ENCODE measurements at places on chromosomes 5 and 9.

- no peak for DNase-seq
Measured at GRCh38 chr9:88995627-88996026, 4.4 kb downstream of the S1PR3 start.

DNA sequence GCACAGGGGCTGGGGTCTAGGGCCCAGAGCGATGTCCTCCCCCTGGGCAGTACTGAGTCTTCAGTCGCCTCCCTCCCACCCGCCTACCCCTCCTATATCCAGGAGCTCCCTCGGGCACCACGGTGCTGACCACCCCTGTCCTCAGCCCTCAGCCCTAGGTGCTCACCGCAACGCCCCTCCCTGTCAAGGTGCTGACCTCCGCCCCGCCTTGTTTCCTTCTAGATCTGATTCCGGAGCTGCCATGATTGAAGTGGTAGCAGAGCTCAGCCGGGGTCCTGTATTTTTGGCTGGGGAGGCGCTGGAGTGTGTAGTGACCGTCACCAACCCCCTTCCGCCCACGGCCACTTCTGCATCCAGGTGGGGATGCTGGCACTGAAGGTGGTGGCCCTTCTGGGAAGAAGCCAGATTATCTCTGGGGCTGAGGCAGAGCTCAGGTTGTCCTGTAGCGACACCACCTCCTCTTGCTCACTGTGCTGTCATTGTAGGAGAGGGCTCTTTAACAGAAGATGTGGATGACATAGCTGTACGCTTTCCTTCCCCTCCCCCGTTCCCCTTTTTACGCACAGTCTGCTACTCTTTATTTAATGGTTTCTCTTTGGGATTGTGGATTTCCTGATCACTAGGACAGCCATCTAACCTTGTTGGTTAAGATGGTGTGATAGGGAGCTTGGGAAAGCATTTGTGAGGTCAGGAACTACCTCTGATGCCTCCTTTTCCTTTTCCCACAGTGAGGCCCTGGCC lies 598 bp downstream of the RGP1 start:
- peak; percentile 19 for DNase-seq

- no peak for DNase-seq
Measured at GRCh38 chr5:128349044-128349858, 188.8 kb downstream of the FBN2 start.

- DNase-seq = no peak
Measured at GRCh38 chr5:172235132-172235780, 41.3 kb downstream of the EFCAB9 start.

- DNase-seq = peak; percentile 85
Measured at GRCh38 chr5:56669534-56670483, 145.5 kb upstream of the MAP3K1 start.

DNA sequence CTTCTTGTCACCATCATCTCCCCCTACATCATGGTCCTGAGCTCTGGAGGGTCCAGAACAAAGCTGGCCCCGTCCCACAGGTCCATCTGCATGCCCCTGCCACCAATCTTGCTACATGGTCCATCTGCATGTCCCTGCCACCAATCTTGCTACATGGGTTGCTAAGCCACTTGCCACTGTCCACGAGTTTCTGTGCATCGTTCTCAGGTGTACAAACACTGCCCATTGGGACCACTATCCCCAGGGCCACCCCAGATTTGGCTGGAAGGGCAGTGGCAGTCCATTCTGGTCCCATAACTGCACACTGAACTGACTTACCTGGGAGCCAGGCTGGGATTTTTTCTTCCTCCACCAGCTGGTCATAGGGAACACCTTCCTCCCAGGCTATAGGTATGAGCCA lies 8.0 kb upstream of the LAMC3 start:
- no peak for DNase-seq

DNA sequence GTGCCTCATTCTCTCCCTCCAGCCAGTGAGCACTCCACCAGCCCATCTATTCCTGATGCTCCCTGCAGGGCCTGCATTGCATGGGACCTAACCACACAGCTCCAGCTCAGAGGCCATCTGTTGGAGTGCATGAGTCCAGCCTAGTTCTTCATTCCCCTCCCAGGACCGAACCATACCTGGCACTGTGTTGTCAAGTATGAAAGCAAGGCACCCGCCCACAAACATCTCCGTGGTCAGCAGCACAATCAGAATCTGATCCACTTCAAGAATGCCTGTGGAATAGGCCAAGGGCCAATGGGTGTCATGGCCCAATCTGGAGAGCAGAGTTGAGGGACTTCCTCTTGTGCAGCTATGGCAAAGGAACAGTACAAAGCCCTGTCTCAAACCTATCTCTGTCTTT lies 5.9 kb downstream of the SLC23A1 start:
- no peak for DNase-seq

- DNase-seq = no peak
Measured at GRCh38 chr5:16983022-16983639, 47.0 kb upstream of the MYO10 start.

GRCh38 chr9:102514541-102514940 lies 480.6 kb upstream of the CYLC2 start:
- DNase-seq = no peak

GRCh38 chr9:126025991-126026390 lies 278.8 kb downstream of the PBX3 start:
- DNase-seq = no peak

DNA sequence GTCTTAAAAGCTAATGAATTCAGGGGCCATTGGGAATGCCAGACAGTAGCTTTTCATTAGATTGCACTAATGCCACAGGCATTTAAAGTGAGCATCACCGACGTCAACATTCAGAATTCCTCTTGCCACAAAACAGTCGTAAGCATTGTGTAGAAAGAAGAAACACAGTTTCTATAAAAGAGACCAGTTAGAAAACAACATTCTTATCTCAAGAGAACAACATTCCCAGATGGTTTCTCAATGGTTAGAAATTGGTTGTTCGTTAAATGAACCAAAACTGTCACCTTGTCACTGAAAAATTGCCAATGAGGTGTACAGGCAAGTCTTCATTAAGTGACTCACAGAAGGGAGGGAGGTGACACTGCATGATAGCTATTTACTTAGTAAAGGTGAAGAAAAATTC lies 401.6 kb upstream of the PRR16 start:
- DNase-seq = no peak

- DNase-seq = no peak
Measured at GRCh38 chr9:89116064-89116804, 62.4 kb downstream of the SHC3 start.

DNA sequence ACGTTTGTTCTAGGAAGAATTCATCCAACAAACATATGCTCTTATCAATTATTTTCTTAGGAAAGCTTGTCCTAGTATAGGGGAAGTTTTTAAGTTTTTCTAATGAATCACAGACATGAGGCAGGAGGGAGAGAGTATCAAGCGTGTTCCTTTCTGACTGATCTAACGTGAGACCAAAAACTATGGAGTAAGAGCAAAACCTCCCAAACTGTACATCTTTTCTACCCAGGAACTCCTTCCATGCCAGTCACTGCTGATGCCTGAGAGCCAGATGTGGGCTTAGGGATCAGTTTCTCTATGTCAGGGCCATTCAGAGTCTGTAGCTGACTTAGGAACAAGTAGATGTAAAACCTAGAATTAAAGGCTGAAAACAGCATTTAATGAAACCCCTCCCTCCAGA lies 51.7 kb upstream of the NFIB start:
- DNase-seq = no peak

DNA sequence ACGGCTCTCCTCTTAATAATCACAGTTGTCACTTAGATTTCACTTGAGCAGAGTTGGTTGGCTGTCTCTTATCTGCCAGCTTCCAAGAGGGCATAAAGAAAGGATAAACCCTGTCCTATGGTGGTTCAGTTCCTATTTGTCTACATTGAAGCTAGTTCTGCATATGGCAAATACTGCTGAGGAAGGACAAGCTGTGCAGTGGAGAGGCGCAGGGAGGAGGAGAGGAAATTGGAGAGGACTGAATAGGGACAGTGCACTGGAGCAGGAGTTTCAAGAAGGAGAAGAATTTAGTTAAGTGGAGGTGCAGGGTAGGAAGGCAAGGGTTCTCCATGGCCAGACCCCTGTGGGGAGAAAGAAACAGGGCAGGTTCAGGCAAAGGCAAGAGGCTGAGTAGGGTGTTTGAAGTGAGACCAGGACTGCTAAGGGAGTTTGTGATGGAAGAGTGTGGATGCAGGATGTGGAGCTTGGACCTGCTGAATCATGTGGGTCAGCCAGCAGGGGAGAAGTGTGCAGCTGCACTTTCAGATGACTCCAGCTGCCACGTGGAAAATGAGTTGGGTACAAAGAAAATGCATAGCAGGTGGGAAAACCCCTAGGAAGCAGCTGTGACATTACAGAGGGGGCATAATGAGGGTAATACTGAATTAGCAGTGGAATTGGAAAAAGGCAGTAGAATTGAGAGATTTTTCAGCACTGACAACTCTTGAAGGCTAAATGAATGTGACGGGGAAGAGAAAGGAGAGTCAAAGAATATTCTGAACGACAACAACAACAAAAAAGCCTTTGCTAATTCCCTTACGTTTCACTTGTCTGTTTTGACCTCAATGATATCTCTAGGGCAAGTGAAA lies 66.8 kb downstream of the MAMDC2 start:
- DNase-seq = no peak

- no peak for DNase-seq
Measured at GRCh38 chr9:90890146-90890810, 88.7 kb downstream of the SYK start.

- no peak for DNase-seq
Measured at GRCh38 chr5:128287740-128288139, 204.2 kb downstream of the SLC12A2 start.

GRCh38 chr9:119675951-119676350 lies 306.7 kb upstream of the BRINP1 start:
- no peak for DNase-seq

GRCh38 chr9:34375901-34376595 lies 650 bp downstream of the MYORG start:
- peak; percentile 74 for DNase-seq

GRCh38 chr5:76556511-76557221 lies 66.5 kb downstream of the F2RL2 start:
- DNase-seq = no peak

DNA sequence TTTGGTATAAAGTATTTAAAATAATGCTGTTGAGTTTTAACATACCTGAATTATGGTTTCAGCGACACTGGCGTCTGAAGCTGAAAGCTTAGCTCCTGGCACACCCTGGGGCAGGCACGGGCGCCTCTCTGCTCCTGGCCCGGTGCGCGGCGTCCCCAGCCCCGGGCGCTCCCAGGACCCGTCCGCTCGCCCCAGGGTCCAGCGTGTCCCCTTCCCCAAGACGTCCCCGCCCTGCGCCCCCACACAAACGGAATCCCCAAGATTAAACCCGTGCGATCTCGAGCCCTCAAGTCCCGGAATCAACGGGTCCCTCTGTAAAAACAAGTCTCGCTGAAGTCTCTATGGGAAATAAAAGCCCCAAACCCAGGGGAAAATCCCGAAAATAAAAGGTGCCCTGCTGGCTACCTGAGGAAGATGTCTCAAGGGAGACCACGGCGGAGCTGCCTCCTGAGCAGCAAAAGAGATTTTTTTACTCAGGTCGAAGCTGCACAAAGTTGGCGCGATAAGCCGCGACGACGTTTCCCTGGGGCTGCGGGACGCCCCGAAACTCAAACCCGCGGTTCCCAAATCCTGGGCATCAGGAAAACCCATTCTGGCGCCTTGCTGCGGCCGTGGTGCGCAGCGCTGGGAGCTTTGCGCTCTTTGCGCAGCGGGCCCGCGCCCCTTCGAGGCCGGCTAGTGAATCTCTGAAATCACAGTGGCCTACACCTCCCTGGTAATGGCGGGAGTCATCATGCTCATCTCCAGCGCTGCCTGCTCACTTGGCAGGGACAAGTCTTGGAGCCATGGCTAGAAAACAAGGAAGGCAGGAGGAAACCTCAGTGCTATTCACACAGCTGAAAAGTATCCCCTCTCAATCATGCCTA lies 6.3 kb upstream of the IFNA8 start:
- no peak for DNase-seq

GRCh38 chr5:172478256-172478655 lies 23.9 kb upstream of the SH3PXD2B start:
- DNase-seq = no peak

DNA sequence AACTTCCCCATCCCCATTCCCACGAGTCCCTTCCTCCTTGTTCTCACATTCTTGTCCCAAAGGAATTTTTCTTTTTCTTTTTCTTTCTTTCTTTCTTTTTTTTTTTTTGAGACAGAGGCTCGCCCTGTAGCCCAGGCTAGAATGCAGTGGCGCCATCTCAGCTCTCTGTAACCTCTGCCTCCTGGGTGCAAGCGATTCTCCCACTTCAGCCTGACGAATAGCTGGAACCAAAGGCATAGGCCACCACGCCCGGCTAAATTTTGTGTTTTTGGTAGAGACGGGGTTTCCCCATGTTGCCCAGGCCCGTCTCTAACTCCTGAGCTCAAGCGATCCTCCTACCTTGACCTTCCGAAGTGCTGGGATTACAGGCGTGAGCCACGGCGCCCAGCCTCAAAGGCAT lies 751 bp downstream of the DNAI1 start:
- DNase-seq = no peak

GRCh38 chr5:16578474-16578883 lies 38.3 kb downstream of the RETREG1 start:
- no peak for DNase-seq

GRCh38 chr5:74052441-74053221 lies 426.6 kb downstream of the ARHGEF28 start:
- DNase-seq = no peak

DNA sequence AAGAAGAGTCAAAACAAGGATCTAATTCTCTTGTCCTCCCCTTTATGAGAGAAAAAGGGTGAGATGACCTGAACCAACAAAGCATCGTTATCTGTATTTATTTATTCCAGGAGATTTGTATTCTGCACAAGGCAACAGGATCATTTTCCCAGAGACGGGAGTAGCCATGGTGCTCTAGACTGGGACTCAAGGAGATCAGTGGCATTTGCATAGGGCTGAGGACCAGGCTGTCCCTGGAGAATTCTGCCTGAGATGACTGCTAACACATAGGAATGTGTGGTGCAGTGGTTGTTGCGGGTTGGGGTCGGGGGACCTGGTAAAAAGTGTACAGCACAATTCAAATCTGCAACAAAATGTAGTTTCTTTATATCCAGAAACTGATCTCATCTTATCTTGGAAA lies 22.3 kb upstream of the ZNF474 start:
- no peak for DNase-seq

- DNase-seq = no peak
Measured at GRCh38 chr5:61402244-61402823, 70.3 kb downstream of the ZSWIM6 start.

- no peak for DNase-seq
Measured at GRCh38 chr9:113886466-113886865, 10.4 kb downstream of the ZNF618 start.

DNA sequence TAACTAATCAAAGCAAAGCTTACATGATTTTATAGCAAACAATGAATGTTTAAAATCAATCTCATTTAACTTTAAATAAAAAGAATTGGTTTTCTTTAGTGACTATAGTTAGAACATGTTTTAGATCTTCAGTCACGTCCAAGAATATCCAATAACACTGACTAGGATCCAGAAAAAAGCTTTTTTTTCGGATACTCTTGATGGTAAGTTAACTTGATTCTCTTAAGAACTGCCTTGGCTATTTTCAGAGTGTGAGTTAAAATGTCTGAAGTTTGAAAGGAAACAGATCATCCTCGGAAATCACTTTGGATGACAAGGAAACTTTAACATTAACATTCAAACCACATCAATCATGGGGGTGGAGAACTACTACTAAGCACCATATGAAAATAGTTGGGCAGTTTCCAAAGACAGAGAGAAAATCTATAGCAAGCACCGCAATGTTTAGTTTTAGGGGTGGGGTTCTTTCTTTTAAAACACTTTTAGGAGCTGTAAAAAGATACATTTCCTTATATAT lies 83.7 kb upstream of the SLC27A6 start:
- no peak for DNase-seq
